Cerebellar cortex (tissue), 1 donor: ENCODE measurements at places on chromosomes 2 and 18.

GRCh38 chr2:233372855-233373254 lies 18.6 kb downstream of the DGKD start:
- DNase-seq: no peak

DNA sequence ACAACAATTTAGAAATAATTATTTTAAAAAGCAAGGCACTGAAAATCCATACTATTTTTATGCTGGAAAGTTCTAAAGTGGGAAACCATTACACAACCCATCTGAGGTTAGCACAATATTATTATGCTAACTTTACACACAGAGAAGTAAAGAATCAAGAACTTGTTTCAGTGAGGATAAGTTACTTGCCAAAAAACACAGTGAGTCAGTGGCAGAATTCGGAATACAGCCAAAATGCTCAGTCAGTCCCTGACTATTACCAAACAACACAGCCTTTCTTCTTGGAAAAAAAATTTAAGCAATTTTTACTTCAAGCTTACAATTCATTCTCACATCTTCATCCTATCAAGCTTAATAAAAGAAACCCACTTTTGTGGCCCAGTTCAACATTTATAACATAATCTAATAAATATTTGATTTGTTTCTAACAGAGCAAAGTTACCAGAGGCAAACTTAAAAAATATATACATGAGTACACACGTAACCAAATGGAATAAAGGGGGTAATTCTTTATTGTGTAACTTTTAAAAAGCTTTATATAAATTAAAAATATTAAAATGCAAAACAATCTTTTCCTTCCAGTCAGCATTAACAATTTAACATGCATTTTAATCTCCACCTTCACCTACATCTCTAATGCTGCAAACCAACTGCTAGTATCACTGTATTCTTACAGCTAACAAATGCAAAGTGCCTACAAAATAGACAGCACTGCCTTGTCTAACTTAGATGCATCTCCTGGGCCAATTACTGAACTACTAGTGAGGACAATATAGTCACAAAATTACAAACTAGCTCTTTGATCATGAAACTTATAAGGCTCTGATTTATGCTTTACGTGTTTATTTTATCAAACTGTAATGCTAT lies 55.2 kb downstream of the CCDC88A start:
- DNase-seq: peak; percentile 27

DNA sequence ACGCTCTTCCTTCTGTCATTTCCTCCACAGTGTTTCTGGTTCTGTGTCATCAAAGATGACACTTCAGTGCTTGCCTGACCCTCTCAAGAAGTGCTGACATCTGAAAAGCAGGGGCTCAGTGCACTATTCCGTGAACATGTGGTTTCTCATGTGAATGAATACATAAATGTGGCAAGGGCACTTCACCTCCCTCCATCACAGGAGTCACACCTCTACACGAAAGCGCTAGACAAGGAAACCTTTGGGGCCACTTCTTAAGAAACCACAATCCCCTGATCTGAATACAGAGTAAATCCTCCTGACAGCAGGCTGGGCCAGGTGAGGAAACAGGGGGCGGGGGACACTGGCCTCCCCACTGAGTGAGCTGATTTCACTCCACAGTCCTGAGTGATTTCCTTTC lies 145.8 kb upstream of the ACAA2 start:
- DNase-seq: no peak

- no peak for DNase-seq
Measured at GRCh38 chr2:178247250-178247649, 52.9 kb downstream of the OSBPL6 start.

DNA sequence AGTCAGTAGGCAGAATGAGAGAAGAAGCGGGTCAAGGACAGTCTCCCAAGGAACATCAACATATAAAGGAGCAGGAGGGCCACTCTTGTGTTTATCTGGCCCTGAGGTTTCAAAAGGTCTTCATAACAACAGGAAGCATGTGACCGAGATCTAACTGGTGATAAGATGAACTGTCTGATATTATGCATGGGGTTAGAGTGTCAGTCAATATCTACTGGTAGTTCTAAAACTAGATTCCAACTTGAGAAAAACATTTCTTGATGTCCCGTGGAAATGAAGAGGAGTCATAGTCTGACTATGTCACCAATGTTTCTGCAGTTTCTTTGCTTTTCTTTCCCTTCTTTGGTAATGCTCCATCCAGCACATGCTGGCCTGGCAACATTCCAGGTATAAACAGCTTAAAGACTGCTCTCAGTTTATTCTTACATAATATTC lies 77.5 kb upstream of the ITPRID2 start:
- no peak for DNase-seq

DNA sequence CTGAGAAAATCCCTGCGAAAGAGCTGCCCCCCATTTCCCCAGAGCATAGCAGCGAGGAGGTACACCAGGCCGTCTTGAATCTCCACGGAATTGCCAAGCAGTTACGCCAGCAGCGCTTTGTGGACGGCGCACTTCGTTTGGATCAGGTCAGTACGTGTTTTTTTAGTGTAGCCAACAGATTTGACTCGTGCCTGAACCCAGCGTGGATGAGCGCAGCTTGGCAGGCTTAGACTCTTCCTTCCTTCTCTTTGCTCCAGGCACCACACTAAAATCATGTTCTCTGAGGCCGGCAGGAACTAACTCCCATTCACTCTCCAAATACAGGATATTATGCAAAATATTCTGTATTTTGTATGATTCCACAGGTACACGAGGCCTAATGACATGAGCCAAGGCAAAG lies 115.3 kb upstream of the ALPP start:
- no peak for DNase-seq
